SJSA1 (cell line): ENCODE measurements at places on chromosomes 12 and 14. TPM values are rescaled to one million over a fixed set of nuclear protein-coding genes. Genes with fewer than 3 reads are reported as not detected.
A peak's percentile ranks its signal among the peaks of the same experiment; 100 is the strongest.

DNA sequence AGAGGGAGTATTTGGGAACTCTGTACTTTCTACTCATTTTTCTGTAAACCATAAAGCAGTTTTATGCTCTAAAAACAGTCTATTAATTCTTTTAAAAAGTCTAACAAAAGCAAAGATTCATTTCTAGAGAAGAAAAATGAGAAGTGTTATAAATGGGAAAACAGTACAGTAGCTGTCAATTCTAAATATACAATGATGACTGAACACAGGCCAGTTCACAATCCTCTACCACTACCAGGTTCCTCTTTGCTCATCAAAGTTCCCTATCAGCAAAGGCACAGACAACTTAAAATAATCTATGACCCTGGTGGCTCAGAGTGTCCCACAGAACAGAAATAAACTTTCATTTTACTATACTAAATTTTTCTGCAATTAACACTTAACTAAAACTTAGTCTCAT, 12.5 kb downstream of the NAA25 start:
- no peak for DNase-seq

GRCh38 chr14:37037636-37038387, 134.6 kb downstream of the SLC25A21 start:
- DNase-seq, result no peak

DNA sequence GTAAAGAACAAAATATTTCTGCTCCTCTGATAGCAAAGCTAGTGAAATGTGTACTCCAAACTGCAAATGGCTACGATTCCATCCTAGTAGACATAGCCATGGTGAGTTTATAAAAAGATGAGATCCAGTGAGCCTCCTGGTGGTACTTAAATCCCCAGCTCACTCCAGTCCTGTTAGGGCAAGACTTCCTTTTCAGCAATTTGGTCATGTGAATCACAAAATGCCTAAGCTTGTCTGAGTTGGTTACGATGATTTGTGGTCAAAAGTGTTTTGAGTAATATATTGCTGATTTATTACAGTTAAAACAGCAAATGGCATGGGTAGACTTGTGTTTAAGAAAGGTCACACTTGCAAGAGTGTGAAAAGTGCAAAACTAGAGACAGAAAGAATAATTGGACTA, 102.7 kb upstream of the NAV3 start:
- DNase-seq, result no peak

GRCh38 chr12:27965411-27965810, 7.1 kb downstream of the PTHLH start:
- no peak for DNase-seq

- no peak for DNase-seq
Observed at GRCh38 chr12:129483111-129483893, 420.5 kb downstream of the TMEM132D start.

GRCh38 chr12:124761871-124762270, 101.8 kb downstream of the SCARB1 start:
- no peak for DNase-seq

DNA sequence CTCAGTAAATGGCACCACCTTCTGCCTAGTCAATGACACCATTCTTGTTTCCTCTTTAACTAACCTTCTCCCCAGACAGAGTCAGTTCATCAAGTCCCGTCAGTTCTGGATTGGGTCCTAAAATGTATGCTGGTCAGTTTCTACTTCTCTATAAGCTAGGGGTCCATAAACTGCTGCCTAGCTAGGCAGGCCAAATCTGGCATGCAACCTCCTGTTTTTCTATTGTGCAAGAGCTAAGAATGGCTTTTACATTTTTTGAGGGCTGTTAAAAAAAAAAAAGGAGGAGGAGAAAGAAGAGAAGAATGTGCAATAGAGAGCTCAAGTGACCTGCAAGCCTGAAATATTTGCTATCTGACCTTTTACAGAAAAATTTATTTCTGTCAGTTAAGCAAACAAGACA, 6.4 kb upstream of the TMED10 start:
- no peak for DNase-seq

DNA sequence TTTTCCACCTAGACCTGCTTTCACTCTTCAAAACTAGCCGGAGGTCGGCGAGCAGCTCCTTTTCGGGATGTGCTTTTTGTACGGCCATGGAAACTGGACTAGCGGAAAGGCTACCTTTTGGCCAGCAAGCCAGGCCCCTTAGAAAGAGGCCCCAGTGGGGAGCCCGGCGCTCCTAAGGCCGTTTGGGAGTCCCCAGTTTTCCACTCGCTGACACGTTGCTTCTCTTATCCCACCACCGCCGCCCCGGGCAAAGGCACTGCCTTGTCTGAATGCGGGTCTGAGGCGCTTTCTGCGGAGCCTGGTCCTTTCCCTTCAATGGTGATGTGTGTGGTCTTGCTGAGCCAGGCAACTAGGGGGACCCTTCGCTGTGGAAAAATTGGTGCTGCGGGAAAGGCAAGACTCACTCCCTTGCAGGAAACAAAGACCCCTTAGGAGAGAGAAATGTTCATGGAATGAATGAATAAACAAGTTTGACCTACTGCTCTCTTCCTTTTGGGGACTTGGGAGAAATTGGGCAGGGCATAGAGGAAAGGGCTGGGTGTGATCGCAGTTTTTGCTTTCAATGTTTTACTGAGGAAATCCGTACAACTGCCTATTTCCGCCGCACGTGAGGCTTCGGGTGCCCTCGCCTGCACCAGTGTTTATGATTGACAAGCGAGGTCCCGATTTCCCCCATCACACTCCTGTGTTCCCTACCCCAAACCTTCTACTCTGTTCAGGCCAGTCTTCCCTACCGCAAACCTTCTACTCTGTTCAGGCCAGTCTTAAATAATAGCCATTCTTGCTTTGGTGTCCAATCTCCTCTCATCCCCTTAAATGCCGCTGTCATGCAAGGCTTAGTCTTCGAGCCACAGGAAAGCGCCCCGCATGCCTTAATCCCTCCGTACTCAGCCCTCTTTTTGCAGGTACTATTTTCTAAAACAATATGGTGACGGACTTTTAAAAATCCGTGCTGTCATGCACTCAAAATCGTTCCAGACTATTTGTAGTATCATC, 1.0 kb upstream of the SLC38A2 start:
- peak; percentile 87 for DNase-seq

- no peak for DNase-seq
Observed at GRCh38 chr14:43786066-43786762, 720.9 kb downstream of the FSCB start.

DNA sequence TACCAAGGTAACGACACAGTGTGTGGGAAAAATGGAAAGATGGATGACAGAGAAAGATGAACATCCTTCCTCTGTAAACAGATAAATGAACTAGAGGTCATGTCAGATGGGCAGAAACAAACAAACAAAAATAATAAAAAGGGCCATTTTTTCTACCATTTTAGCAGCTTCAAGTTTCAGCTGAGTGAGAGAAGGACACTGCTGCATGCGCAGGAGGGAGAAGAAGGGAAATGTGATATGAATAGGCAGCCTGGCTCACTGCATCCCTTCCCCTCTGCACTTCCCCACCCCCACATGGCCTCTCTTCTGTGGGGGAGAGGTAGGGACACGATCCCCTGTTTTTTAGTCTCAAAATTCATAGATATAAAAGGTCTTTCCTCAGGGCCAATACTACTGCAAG, 492.0 kb downstream of the NELL2 start:
- no peak for DNase-seq

GRCh38 chr14:50806241-50806933, 24.6 kb downstream of the NIN start:
- DNase-seq, result no peak

- no peak for DNase-seq
Observed at GRCh38 chr14:104555430-104556255, 23.9 kb upstream of the C14orf180 start.

SALL2 gene
- total RNA-seq, result 0.09 and 0.21 TPM in 2 replicates

NOPCHAP1 gene
- total RNA-seq, result 5.0 and 8.9 TPM in 2 replicates

CCDC197 gene
- not detected in 2 replicates for total RNA-seq

ZFHX2 gene
- total RNA-seq, result not detected in 2 replicates

YBX3 gene
- 95.2 and 104 TPM in 2 replicates for total RNA-seq

ESPL1 gene
- 20.2 and 28.0 TPM in 2 replicates for total RNA-seq

GARIN6 gene
- total RNA-seq, result not detected in 2 replicates

CRIP2 gene
- 1.1 and 3.8 TPM in 2 replicates for total RNA-seq

ACSS3 gene
- total RNA-seq, result 0.28 and 1.3 TPM in 2 replicates

ACRBP gene
- not detected in 2 replicates for total RNA-seq

GPR84 gene
- not detected in 2 replicates for total RNA-seq

ERBB3 gene
- not detected in 2 replicates for total RNA-seq

PTHLH gene
- total RNA-seq, result 3.8 and 4.4 TPM in 2 replicates
